ENCODE measurements at places on chromosomes 3 and 15. TPM values are rescaled to one million over a fixed set of nuclear protein-coding genes. Genes with fewer than 3 reads are reported as not detected.

Gene CASR
- 0.10 TPM for total RNA-seq

Gene CFAP20DC
- total RNA-seq: 0.39 TPM

Gene EPB42
- total RNA-seq: not detected

Gene LCTL
- total RNA-seq: not detected

Gene ANKRD34C
- not detected for total RNA-seq

Gene ARRDC4
- total RNA-seq: 2.0 TPM

Gene GOLGA8T
- 0.26 TPM for total RNA-seq

Gene CRABP1
- total RNA-seq: not detected

Gene PLS1
- 1.0 TPM for total RNA-seq

Gene C3orf52
- 4.1 TPM for total RNA-seq

Gene PPP2R3A
- 0.17 TPM for total RNA-seq

Gene SPINK8
- not detected for total RNA-seq

Gene DLEC1
- 16.3 TPM for total RNA-seq

Gene SERPINI2
- total RNA-seq: not detected
